ENCODE measurements at places on chromosomes 1 and 21.

DNA sequence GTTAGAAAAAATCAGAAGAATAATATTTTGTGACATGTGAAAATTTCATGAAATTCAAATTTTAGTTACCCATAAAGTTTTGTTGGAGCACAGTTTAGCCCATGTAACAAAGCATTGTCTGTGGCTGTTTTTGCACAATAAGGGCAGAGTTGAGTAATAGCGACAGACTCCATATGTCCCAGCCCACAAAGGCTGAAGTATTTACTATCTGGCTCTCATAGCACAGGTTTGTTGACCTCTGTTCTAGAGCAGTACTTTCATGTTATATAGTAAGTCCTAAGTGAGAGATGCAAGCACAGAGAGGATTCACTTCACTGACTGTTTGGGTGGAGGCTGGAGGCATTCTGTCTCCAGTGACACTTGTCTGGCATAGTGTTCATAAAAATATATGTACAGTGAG lies 6.8 kb downstream of the LAMC1 start:
- no peak for DNase-seq

DNA sequence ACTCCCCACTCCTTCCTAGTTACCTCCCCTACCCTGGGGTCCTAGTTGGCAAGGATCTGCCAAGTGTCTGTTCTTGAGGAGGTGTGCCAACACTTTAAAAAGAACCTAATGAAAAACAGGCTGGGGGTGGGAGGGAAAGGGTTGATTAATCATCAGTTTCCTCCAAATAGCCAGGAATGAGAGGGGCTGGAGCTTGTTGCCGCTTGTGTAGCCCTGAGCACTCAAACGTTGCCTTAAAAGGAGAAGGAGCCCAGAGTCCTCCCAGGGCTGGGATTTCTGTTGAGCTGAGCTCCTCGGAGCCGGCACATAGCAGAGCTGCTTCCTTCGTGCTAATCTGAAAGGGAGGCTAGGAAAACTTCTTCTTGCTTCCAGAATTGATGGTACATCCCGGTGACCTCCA lies 15.9 kb downstream of the SHISA4 start:
- no peak for DNase-seq

- DNase-seq, result peak; percentile 97
Observed at GRCh38 chr21:46228345-46229051, at the start of gene LSS. LSS (minus strand) TSS chr21:46228774; CDS start chr21:46228745, 29 bp downstream.

DNA sequence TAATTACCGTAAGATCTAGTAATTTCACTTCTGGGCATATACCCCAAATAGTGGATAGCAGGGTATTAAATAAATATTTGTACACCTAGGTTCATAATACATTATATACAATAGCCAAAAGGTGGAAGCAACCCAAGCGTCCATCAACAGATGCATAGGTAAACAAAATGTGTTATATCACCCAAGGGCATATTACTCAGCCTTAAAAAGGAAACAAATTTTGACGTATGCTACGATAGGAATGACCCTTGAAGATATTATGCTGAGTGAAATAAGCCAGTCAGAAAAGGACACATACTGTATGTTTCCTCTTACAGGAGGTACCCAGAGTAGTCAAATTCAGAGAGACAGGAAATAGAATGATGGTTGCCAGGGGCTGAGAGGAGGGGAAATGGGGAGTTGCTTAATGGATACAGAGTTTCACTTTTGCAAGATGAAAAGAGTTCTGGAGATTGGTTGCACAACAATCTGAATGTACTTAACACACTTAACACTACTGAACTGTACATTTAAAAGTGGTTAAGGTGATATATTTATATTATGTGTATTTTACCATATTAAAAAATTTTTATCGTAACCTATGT lies 36.6 kb upstream of the KCTD3 start:
- DNase-seq, result no peak

DNA sequence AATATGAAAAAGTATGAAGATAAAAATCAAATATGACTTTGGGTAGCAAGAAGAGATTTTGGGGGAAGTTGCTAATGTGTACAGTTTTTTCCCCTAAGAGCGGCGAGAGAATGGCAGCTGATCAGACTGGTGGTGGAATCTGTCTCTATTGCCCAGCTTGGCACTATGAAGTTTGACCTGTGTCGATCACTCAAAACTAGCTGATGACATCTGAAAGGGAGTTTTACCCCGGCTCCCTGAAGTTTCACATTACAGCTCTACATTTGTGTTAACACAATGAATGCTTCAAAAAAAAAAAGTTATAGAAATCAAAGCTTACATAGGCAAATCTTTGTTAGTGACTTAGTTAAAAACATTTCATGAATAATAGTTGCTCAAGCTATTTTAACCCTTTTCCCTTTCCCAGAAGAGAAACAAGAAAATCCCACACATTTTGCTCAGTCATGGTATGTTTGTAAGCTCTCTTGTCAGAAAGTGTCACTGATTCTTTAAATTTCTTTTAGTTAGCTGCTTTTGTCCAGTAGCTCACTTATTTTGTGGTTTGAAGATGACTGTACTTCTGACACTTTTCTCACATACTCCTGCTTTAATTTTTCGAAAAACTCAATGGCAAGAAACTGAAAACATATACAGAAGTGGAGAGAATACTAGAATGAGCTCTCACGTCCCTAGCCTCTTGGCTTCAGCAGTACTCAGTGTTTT lies 41.3 kb downstream of the DYRK1A start:
- DNase-seq, result no peak

Measured in SHP77 (cell line).